Body of pancreas (tissue), 4 donors: ENCODE measurements at places on chromosomes 1 and 21.

DNA sequence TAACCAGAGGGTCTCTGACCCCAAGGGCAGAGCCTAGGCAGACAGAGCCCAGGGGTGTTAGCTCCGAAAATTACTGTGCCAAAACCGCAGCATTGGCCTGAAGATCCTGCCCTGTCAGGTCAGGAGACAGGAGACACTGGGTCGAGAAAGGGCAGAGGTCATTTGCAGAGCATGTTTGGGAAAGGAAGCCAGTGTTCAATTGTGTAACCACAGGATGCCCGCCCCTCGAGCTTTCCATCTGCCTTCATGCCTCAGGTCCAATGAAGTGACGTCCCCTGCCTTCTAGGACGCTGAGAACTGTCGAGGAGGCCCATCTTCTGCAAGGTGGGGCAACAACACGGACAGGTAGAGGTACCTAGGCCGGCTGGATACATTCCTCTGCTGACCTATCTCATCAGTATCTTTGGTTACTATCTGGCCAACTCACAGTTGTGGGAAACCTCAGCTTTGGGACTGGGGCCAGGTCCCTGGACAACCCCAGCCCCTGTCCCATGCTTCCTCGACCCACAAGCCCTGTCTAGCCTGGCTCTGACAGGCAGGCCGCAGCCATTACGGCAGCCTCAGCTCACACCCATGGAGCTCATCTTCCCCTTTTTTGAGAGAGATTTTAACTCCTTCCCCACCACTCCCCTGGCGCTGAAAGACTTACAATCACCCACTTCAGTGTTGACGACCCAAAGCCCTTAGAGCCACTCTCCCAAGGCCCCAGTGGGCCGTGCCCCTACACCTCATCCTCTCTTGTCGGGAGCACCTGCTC, 1.3 kb downstream of the ARL8A start:
- no peak for DNase-seq

DNA sequence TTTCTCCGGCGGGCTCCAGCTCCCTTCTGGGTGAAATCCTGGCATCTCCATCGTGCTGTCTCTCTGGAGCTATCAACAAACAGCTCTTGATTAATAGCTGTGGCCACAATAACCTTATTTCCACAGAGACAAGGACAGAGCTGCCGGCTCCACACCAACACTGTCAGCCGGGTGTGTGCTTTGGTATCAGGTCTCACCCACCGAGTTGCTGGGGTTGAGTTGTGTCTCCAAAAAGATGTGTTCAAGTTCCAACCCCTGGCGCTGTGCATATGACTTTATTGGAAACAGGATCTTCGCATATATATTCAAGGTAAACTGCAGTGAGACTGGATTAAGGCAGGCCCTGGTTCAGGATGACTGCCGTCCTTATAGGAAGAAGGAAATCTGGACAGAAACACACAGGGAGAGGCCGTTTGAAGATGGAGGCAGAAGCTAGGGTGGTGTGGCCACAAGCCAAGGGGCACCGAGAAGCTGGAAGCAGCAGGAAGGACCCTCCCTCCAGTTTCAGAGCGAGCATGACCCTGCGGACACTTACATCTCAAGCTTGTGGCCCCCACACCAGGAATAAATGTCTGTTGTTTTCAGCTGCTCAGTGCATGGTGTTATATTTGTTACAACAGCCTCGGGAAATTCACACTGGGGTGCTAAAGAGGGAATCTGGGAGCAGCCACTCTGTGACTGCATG, 88.4 kb upstream of the TMPRSS2 start:
- no peak for DNase-seq

- no peak for DNase-seq
Measured at GRCh38 chr1:99860703-99861102, 10.5 kb downstream of the AGL start.

- no peak for DNase-seq
Measured at GRCh38 chr1:15933684-15934083, 42.2 kb downstream of the ZBTB17 start.

DNA sequence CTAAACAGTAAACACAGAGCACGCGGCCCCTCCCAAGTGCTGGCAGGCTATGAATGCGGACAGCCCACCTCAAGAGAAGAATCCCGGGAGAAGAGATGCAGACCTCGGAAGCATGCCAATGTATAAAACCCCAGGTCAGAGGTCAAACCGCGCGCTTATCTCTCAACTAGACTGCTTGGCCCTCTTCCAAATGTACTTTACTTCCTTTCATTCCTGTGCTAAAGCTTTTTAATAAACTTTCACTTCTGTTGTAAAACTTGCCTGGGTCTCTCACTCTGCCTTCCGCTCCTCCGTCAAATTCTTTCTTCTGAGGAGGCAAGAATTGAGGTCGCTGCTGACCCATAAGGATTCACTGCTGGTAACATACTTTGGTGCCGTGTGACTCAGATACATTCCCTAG, 216.0 kb downstream of the S1PR1 start:
- no peak for DNase-seq
